AG20443 (cell line): ENCODE measurements at places on chromosomes 2 and 18.

GRCh38 chr2:119688616-119689015 lies 9.6 kb downstream of the TMEM177 start:
- no peak for DNase-seq

DNA sequence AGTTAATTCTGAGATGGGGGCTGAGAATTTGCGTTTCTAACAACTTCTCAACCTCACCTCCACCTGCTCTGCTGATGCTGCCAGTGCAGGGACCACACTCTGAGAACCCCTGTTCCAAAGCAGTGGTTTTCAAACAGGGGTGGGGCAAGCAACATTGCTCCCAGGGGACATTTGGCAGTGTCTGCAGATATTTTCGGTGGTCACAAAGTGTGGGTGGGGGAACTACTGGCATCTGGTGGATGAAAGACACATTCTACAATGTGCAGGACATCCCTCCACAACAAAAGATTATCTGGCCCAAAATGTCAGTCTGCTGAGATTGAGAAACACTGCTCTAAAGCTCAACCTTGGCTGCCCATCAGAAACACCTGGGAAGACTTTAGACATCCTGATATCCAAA lies 188.7 kb upstream of the SATB2 start:
- DNase-seq, result no peak

GRCh38 chr2:8575038-8575833 lies 106.6 kb upstream of the ID2 start:
- no peak for DNase-seq

DNA sequence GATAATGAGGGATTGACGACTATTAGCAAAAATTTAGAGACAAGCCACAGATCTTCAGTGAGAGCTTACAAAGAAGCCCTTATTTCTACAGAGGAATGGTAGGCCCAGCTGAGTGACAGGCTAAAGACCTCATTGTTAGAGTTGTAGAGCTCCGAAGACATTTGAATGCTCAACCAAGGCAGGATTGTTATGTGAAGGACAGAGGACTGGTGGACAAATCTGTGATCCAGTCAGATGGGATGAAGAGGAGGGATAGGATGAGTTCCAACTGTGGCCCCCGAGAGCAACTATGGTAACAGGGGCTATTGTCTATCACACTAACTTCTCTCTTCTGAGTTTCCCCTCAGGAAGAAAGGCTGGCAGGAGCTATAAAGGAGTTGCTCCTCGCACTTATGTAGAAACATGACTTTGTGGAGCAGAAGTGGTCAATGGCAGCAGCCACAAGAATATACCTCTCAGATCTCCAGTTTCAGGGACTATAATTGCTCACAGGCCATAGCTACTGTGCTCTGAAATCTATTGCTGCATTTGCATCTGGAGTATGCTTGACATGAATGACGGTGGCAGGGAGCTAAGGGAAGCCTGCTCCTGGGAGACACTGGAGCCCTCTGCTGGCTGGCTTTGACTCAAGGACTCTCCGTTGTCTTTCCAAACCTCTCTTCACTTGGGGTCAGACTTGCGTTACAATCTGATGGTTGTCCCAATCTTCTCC lies 50.3 kb upstream of the GREB1L start:
- peak; percentile 85 for DNase-seq

- DNase-seq, result no peak
These were observed 74.3 kb upstream of the NPAS2 start for GRCh38 chr2:100745604-100746003.

DNA sequence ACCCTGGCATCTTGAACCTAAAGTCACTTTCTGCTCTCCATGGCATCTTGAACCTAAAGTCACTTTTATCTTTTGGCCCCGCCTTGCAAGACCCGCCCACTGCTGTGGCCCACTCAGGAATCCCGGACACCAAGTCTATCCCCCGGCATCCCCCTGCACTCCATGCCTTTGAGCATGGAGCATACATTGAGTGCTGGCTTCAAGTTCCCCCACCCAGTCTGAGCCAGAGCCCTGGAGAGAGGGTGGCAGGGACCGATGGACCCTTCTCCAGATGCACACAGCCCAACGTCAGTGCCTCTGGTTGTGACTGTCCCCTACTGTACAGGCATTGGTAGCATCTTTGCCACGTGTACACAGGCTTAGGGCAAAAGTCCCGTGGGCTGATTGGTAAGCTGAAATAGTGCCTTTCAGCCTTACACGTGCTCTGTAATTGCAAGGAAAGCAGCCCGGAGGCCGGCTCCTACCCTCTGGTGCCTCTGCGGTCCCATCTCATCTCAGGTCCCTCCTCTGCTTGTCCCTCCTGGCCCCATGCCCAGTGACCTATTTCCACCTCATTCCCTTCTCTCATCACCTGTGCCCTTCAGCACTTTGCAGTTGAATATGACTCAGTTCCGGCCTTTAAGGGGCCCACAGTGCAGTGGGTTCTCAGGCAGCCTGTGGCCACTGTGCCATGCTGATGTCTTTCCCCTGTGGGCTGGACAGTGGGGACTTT lies 154.0 kb downstream of the INHBB start:
- no peak for DNase-seq

DNA sequence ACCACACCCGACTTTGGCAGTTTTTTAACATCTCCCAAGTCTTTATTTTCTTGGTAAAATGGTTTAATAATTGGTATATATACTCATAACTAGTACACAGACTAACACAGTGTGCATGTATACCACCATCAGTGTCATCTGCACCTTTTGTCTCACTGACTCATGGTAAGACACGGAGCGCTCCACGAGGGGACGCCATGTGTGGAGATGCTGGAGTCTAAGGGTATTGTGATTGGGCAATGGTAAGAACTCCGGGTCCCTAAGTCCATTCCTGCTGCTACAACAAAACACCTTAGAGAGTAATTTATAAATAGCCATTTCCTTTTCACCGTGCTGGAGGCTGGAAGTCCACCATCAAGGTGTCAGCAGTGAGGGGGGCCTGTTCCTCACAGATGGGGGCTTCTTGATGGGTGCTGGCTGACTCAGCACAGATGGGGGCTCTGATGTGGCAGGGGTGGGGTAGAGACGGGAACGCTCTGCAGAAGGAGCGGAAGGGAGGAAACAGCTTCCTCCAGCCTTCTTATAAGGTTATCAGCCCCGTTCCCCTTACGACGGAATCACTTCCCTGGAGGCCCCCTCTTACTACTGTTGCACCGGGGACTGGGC lies 42.0 kb upstream of the EDAR start:
- no peak for DNase-seq

- no peak for DNase-seq
These were observed 56.5 kb upstream of the ERBB4 start for GRCh38 chr2:212595036-212595654.

DNA sequence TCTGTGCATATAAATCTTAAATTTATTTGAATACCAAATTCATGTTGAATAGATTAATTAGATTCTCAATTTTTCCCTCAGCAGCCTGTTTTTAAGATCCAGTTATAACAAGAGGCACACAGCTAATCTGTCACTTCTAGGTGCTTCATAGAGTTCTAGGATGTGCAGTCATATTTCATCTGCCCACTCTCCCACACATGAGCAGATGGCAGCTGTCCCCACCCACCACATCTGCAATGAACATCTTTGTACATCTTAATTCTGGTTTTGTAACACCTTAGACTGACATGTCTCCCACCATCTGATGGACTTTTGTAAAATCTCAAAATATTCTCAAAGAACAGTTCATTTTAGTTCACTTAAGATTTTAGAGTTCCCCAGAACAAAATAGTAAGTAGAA lies 250.8 kb upstream of the ST6GAL2 start:
- DNase-seq, result no peak
